H1 (cell line): ENCODE measurements at places on chromosomes 1 and 21. TPM values are rescaled to one million over a fixed set of nuclear protein-coding genes. Genes with fewer than 3 reads are reported as not detected.

GRCh38 chr1:228803421-228803820 lies 68.1 kb downstream of the RHOU start:
- peak; percentile 6 for DNase-seq

Gene NFASC
- 5.0 and 6.9 TPM in 2 replicates for polyA plus RNA-seq

GRCh38 chr1:63261736-63262458 lies 60.5 kb upstream of the FOXD3 start:
- DNase-seq = no peak

DNA sequence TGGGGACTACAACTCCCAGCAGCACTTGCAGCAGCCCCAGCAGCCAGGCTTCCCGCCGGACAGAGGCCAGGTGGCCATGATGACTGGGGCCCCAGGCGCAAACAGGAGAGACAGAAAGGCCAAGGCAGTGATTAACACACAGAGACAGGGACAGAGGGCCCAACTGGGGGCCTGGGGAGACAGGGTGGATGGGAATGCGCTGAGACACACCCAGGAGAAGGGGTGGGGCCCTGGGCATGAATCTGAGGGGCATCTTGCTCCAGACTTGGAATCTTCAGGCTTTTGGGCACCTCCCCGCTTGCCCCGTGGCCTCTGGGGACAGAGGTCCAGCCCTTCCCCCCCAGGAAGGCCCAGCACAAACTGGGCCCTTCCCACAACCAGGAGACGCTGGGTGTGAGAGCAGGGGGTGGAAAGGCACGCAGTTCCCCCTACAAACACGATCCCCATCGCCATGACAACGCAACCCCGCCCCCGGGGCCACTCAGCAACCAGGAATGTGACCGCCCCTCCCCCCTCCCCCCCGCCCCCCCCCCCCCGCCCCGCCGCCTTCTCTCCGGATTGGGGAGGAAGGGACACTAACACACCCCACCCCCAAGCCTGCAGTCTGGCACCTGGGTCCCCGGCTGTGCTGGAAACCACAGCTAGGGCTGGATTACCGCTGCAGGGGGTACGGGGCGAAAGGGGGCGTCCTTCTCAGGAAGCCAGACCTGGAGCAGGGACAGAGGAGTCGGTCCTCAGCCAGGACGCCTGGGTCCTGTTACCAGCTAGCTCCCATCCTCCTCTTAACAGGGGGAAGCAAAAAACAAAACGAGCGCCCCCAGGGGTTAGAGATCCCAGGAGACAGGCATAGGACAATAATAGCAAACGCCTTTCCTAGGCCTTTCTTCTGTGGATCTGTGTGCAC lies 4.5 kb downstream of the HDGF start:
- peak; percentile 91 for DNase-seq

- no peak for DNase-seq
Observed at GRCh38 chr1:25091658-25092057, 140.6 kb downstream of the SYF2 start.
